Colonic mucosa (tissue), 4 donors: ENCODE measurements at places on chromosomes 4 and X. TPM values are rescaled to one million over a fixed set of nuclear protein-coding genes. Genes with fewer than 3 reads are reported as not detected.

The AGTR2 gene
- total RNA-seq, result 0.11 TPM

DNA sequence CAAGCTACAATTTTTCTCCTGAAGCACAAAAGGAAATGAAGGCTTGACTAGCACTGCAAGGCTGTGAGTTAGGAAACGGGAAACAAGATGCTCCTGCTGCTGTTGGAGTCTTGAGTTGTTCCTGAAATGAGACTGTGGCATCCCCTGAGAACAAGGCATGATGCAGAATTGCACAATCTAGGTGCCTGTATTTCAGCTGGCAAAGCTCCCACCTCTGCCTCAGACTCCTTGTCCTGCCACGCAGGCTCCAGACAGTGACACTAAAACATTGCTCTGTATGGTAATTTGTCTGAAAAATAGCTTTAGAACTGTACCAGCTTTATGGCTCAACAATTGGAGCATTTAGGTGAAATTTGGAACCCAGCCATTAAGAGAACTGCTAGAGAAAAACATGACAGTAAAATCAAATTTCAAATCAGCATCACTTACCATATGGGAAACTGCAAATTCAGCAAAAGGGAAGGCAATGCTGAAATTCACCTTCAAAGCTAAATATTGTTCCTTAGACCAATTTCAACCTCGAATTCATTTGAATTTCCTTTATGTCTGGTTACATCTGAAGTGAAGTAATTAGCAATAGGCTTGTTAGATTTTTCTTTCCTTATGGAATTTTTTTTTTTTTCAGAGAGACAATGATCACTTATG is 103.4 kb downstream of the MFAP3L start:
- DNase-seq, result no peak
- no peak overlapping the region for H3K4me3 ChIP-seq
- no peaks in the 10 kb centered on the region for H3K27me3 ChIP-seq
- H3K36me3 ChIP-seq, result no peaks in the 10 kb centered on the region

The F8 gene
- 2.3 TPM for total RNA-seq

DNA sequence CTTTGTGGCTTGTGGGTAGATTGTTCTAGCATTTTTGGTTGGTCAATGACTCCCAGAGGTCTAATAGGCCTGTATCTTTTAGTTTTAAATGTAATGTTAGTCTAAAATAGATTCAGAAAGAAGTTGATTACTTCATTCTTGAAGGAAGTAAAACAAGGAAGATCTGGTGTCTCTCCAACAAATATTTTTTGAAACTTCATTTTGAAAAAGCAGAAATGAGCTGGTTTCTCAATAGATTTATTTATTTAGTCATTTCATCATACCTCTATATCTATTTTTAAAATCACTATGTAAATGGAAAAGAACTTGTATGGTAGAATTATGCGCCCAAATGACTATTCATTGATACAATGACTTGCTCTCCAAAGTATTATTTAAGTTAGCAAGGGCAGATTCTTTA is 7.2 kb downstream of the HTR2C start:
- H3K4me3 ChIP-seq, result no peak overlapping the region
- H3K36me3 ChIP-seq, result no peaks in the 10 kb centered on the region
- no peaks in the 10 kb centered on the region for H3K4me1 ChIP-seq
- DNase-seq, result no peak
- H3K27me3 ChIP-seq, result peaks cover 8% of the 10 kb centered on the region

DNA sequence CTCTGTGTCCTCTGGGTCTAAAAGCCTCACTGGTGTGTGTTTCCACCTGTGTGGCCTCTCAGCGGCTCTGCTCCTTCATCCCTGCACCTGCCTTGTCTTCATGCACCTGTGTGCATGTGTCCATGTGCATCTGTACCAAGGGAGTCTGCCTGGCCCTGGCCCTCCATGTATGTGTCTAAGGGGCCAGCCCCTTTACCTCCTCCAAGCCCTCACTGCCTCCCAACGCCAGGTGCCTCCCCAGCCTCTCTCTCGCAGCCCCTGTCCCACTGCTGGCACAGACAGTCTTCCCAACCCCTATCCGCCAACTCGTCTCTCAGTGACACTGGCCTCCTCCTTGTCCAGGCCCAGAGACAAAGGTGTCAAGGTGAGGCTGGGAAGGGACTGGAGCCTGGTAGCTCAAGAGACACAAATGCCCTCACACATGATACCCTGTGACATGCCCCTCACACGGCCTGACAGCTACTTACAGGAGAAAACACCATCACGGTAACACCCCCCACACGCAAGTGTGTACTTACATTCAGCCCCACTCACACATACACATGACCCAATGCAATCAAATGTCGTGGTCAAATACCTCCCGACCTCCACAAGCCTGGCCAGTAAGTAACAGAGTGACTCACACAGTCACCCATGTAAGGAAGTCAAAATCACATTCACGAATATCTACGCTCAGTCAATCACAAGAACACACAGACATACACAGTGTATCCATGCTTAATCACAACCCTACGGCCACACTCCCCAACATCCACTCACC is 11.4 kb downstream of the L1CAM start:
- no peak overlapping the region for H3K4me3 ChIP-seq
- no peak for DNase-seq
- H3K27me3 ChIP-seq, result peaks cover 3% of the 10 kb centered on the region
- H3K4me1 ChIP-seq, result no peaks in the 10 kb centered on the region
- H3K36me3 ChIP-seq, result no peaks in the 10 kb centered on the region
- no peak overlapping the region for H3K27ac ChIP-seq

- H3K4me3 ChIP-seq, result no peak overlapping the region
- H3K36me3 ChIP-seq, result no peaks in the 10 kb centered on the region
- H3K4me1 ChIP-seq, result no peaks in the 10 kb centered on the region
- DNase-seq, result no peak
- H3K27me3 ChIP-seq, result no peaks in the 10 kb centered on the region
Measured at GRCh38 chr4:10690185-10690907, 5.8 kb upstream of the CLNK start.

- H3K27me3 ChIP-seq, result no peaks in the 10 kb centered on the region
- DNase-seq, result no peak
- H3K4me1 ChIP-seq, result no peaks in the 10 kb centered on the region
Measured at GRCh38 chrX:137353404-137353803, 212.5 kb upstream of the ZIC3 start.

The GPRASP2 gene
- 2.2 TPM for total RNA-seq

DNA sequence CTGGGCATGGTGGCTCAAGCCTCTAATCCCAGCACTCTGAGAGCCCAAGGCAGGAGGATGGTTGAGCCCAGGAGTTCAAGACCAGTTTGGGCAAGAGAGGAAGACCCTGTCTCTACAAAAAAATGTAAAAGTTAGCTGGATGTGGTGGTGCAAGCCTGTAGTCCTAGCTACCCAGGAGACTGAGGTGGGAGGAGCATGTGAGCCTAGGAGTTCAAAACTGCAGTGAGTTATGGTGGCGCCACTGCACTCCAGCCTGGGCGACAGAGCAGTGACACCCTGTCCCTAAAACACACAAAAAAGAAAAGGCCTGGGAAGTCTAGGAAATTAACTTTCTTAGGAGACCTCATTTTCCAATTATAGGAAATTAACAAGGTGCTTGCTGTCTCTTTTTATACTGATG is 76.8 kb downstream of the JAKMIP1 start:
- no peaks in the 10 kb centered on the region for H3K36me3 ChIP-seq
- no peaks in the 10 kb centered on the region for H3K4me1 ChIP-seq
- DNase-seq, result no peak

The XK gene
- 27.8 TPM for total RNA-seq

GRCh38 chr4:25966171-25966570 is 52.2 kb downstream of the SMIM20 start:
- H3K27ac ChIP-seq, result no peak overlapping the region
- no peaks in the 10 kb centered on the region for H3K27me3 ChIP-seq
- H3K4me1 ChIP-seq, result no peaks in the 10 kb centered on the region
- DNase-seq, result no peak
- no peaks in the 10 kb centered on the region for H3K36me3 ChIP-seq

- H3K36me3 ChIP-seq, result no peaks in the 10 kb centered on the region
- no peak overlapping the region for H3K4me3 ChIP-seq
- H3K4me1 ChIP-seq, result no peaks in the 10 kb centered on the region
- no peak overlapping the region for H3K27ac ChIP-seq
- no peaks in the 10 kb centered on the region for H3K27me3 ChIP-seq
Measured at GRCh38 chr4:151865312-151865711, 104.5 kb upstream of the GATB start.

DNA sequence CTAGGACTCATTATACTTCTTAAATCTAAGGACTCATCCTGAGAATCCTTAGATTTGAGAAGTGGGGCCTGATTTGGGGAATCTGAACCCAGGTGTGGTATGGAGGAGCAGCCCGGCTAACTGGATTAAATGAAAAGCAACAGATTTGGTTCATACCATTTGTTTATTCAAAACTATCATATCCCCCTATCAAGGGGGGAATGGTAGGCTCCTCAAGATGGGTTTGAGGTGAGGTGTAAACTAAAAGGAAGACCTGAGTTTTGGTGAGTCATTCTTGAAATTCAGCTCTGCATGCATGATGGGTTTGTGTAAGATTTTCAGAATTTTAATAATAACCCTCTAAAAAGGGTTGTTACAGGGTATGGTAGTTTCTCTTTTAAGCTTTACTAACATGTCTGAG is 53.4 kb downstream of the CASP6 start:
- no peak overlapping the region for H3K4me3 ChIP-seq
- no peaks in the 10 kb centered on the region for H3K27me3 ChIP-seq
- no peak overlapping the region for H3K27ac ChIP-seq
- H3K36me3 ChIP-seq, result no peaks in the 10 kb centered on the region
- H3K4me1 ChIP-seq, result no peaks in the 10 kb centered on the region

DNA sequence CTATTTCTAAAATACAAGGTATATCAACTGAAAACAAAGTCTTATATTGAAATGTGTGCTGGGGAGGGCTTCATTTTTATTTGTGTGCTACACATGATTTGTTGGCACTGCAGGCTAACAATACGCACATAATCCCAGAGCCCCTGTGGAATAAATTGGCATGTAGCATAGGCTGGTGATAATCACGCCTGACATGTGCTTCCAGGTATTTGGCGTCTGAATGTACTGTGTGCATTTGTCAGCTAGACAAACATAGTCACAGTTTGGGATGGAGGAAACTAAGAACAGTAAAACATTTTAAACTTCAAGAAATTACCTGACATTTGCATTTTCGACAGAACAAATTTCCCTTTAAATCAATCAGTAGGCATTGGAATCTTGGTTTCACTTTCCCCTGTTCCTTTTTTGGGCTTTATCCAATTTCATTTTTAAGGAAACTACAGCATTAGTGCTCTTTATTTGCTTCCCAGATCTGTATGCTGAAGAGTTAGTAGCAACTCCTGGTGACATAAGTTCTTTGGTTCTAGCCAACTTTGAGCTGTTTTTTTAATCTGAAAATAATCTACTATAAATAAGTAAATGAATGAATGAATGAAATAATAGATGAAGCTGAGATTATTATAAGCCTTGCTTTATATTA is 472.3 kb downstream of the PDHA2 start:
- H3K4me1 ChIP-seq, result no peaks in the 10 kb centered on the region
- H3K36me3 ChIP-seq, result no peaks in the 10 kb centered on the region
- no peak overlapping the region for H3K4me3 ChIP-seq
- no peaks in the 10 kb centered on the region for H3K27me3 ChIP-seq
- no peak for DNase-seq

DNA sequence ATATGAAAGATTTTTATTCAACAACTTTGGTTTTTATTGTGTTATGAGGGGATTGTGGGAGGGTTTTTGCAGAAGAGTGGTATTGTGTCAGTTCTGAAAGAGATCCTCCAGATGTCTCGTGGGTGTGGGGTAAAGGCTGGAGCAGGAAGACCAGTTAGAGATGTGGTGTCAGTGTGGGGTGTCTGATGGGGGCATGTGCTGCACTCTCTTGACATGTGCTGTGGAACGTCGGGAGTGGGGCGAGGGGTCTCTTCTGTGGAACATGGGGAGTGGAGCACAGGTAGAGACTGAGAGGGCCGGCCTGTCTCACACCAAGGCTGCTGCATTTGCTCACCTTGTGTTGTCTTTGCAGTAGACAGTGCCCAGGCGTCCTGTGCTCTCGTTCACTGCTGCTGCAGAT is 37.6 kb downstream of the FAM193A start:
- no peaks in the 10 kb centered on the region for H3K4me1 ChIP-seq
- no peaks in the 10 kb centered on the region for H3K36me3 ChIP-seq
- no peaks in the 10 kb centered on the region for H3K27me3 ChIP-seq
- no peak overlapping the region for H3K4me3 ChIP-seq
- H3K27ac ChIP-seq, result no peak overlapping the region

GRCh38 chrX:73577361-73577760 is 14.4 kb downstream of the CHIC1 start:
- no peaks in the 10 kb centered on the region for H3K27me3 ChIP-seq
- H3K4me3 ChIP-seq, result no peak overlapping the region
- H3K36me3 ChIP-seq, result no peaks in the 10 kb centered on the region
- DNase-seq, result no peak
- H3K27ac ChIP-seq, result no peak overlapping the region

The ITGB1BP2 gene
- total RNA-seq, result 0.96 TPM

DNA sequence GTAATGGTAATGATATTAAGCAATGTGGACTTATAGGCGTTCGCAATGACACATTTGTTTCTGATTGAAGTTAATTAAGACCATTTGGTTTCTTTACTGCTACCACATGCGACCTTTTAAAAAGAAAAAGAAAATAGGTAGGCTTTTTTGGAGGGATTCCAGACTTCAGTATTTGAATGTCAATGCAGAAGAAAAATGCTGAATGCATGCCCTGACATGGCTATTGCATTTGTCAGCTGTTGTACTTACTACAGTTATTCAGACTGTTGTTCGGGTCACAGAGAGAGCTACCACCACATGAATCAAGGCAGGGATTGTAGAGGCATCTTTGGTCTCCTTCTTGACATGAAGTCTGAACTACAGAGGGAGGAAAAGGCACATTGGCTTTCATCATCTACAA is 163.7 kb downstream of the CORIN start:
- H3K27me3 ChIP-seq, result no peaks in the 10 kb centered on the region
- no peak overlapping the region for H3K27ac ChIP-seq
- H3K4me1 ChIP-seq, result no peaks in the 10 kb centered on the region
- H3K4me3 ChIP-seq, result no peak overlapping the region
- DNase-seq, result no peak

DNA sequence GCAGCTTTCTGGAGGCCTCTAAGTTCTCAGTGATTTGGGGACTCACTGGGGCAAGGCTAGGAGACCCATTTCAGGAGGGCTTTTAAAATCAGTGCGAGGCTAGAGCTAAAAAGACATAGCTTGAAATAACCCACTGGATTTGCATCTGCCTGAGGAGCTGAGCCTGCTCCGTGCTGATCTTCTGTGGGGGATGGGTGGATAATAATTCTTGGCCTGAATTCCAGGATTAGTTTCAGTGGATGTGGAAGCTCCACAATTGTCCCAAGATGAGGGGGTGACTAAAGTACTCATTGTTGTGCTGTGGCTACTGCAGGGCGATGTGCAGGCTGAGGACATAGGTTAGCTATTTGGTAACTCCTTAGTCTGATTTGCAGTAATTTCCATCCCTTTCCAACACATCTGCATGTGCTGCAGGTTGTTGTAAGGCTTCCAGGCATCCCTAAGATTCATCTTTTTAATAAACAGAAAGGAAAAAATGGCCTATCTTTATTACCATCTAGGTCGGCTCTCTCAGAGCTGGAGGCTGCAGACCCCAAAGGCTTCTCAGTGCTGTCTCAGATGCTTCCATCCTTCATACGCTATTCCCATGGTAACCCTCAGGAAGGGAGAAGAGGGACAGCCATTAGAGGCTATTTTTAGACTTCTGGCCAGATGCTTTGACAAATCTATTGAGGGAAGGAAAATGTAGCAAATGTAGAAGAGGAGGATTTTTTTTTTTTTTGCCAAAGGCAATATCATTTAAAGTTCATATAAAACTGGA is 63.4 kb downstream of the GRXCR1 start:
- H3K27ac ChIP-seq, result no peak overlapping the region
- no peaks in the 10 kb centered on the region for H3K27me3 ChIP-seq
- no peak overlapping the region for H3K4me3 ChIP-seq
- no peaks in the 10 kb centered on the region for H3K4me1 ChIP-seq

- H3K27ac ChIP-seq, result no peak overlapping the region
- no peaks in the 10 kb centered on the region for H3K27me3 ChIP-seq
- H3K36me3 ChIP-seq, result no peaks in the 10 kb centered on the region
- H3K4me1 ChIP-seq, result no peaks in the 10 kb centered on the region
- DNase-seq, result no peak
Measured at GRCh38 chr4:171714791-171715454, 98.3 kb upstream of the GALNTL6 start.

The MAML3 gene
- total RNA-seq, result 9.3 TPM
